ENCODE measurements at places on chromosomes 4 and X.

- DNase-seq = peak; percentile 20
Observed at GRCh38 chr4:102612824-102613366, 111.7 kb downstream of the NFKB1 start.

DNA sequence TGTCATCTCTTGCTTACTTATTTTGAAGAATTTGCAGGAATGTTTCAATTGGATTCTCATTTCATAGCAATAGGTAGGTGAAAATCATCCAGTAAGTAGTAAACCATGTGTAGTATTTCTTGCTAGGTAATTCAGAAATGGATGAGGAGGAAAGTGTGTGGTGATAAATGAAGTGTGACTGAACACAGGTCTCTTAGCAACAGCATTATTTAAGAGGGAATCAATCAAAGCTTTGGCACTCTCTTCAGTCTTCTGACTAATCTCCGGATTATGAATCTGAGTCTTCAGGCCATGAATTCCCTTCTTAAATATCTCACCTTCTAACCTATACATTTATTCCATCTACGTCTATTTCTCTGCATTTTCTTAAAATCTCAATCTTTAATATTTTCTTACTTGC, 55.8 kb upstream of the ARHGAP24 start:
- DNase-seq = no peak

- no peak for DNase-seq
Observed at GRCh38 chr4:4780729-4781244, 78.7 kb upstream of the MSX1 start.

- DNase-seq = no peak
Observed at GRCh38 chrX:46959101-46959500, 46.9 kb downstream of the JADE3 start.

GRCh38 chr4:160604541-160604940, 1501.7 kb downstream of the RAPGEF2 start:
- DNase-seq = no peak

DNA sequence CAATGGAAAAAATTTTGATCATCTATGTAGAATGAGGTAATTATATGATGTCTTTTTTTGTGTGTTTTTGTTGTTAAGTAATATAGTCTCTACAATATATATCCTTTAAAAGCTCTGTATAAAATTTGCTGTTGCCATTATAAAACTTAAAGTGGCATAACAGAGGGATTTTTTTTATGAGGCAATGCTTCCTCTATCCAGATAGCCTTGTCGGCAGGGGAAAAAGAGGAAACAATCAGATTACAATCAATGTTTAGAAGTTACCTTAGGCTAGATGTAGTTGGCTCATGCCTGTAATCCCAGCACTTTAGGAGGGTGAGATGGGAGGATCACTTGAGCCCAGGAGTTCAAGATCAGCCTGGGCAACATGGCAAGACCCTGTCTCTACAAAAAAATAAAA, 86.8 kb downstream of the DIAPH2 start:
- DNase-seq = no peak

DNA sequence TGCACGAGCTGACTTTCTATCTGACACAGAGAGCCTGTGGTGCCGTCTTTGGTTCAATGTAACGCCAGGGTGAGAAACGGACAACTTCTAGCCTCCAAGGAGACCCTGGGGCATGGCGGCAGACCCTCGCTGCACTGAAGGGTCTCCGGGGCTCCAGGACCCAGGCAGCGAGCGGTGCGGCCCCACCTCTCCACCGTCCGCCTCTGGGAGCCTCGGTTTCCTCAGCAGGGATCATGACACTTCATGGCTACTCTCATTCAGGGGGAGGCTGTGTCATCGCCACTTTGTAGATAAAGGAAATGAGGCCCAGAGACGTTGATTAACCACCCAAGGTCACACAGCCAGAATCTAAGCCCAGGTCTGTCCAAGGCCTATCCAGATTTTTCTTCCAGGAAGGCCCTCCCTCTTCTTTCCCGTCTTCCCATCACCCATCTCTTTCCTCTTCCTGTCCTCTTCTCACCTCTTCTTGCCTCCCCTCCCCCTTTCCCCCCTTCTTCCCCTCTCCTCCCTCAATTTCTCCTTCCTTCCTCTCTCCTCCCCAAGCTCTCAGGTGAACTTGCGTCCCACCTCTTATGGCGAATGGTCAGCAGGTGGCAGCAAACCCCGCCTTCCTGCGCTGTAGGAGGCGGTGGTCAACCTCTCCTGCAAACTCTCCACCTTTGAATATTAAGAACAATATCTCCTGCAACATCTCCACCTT, 69.3 kb upstream of the HMX1 start:
- no peak for DNase-seq
